Myocyte (in vitro differentiated cells): ENCODE measurements at places on chromosomes 16 and 17. TPM values are rescaled to one million over a fixed set of nuclear protein-coding genes. Genes with fewer than 3 reads are reported as not detected.
A peak's percentile ranks its signal among the peaks of the same experiment; 100 is the strongest.

Gene ICAM2
- 1.2 and 2.0 TPM in 2 replicates for total RNA-seq

DNA sequence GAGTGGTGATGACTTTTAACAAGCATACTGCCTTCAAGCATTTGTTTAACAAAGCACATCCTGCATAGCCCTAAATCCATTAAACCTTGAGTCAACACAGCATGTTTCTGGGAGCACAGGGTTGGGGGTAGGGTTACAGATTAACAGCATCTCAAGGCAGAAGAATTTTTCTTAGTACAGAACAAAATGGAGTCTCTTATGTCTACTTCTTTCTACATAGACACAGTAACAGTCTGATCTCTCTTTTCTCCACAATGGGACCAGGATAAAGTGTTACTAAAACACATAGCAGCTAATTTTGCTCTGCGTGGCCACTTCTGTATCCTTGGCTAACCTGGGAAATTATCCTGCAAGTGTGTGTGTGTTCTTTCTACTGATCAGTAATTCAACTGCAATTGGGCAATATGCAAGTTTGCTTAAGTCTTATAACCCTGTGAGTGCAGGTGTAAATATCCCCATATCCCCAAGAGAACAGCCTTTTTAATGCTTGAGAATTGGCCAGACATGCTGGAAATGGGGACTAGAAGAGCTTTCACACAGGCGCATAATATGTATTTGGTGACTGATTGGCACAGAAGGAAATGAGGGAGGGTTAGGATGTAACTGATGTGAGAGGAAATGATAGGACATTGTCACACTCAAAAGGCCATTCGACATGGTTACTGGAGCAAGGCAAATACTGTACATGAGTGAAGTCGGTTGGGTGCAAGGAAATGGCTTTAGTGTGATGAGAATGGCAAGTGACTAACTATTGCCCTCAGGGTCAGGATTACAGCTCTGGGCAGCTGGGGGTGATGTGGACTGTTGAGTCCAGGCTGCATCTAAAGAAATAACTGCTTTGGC is 10.8 kb upstream of the ANKS4B start:
- no peak for DNase-seq

DNA sequence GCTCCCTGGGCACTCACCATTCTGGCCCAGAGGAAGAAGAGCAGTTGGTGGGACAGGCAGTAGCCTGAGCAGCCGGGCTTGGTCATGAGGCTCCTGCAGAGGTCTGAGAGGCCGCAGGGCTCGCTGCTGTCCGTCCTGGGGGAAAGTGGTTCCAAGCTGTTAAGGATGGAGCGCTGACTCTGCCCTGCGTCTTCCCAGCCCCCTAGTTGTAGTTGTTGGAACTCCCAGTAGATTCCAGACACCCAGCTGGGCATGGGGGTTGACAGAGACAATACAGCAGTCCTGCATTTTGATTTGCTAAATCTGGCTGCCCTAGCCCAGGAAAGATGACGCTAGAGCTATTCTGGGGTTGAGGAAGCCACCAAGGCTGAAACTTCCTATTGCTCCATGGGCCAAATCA is 7.3 kb downstream of the C16orf89 start:
- peak; percentile 43 for DNase-seq

DNA sequence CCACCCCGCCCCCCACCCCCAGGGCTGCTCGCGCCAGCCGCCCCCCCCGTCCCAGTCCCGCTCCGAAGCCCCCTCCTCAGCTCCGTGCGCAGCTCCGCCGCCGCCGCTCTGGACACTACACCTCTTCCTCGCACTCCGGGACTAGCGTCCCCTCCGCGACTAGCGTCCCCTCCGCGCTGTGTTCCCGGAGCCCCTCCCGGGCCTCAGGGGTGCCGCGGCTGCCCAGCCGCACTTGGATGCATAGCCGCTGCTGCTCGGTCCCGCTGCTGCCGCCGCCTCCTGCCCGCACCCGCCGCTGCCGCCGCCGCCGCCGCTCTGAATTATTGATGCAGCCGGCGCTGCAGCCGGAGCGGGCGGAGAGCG is at the start of gene CBLN1:
CBLN1 (minus strand) TSS at position 359 of the 363 bp plus-strand sequence. CDS start 373 bp downstream, outside the sequence.
- DNase-seq, result no peak

GRCh38 chr16:57562066-57562465 is 19.6 kb downstream of the ADGRG5 start:
- DNase-seq, result no peak

GRCh38 chr17:2364763-2365116 is 27.4 kb downstream of the SGSM2 start:
- DNase-seq, result no peak

DNA sequence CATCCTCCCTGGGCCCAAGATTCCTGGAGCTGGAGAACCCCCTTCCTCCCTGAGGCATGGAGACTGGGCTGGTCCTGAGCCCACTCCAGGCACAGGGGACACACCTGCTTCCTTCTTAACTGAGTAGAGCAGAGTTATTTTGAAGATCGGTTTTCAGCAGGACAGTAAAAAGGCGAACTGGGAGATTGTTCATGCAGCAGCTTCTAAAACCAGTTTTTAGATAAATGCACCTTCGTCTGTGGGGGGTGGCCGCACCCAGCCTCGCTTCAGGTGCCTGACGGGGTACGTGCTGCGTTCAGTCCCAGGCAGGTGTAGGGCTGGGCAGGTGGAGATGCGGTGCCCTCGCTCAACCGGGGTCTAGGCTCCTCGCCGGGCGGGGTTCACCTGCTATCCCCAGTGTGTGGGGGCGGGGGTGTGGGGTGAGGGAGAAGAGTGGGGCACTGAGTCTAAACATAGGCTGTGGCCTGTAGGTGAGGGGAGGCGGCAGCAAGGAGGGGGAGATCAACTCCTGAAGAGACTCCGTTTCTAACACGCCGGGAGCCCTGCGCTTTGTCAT is 69.5 kb downstream of the JPH3 start:
- DNase-seq, result no peak

Gene ALOX12B
- 0.16 and 0.40 TPM in 2 replicates for total RNA-seq

Gene GLP2R
- not detected in 2 replicates for total RNA-seq

GRCh38 chr17:82178499-82179261 is 34.0 kb downstream of the CCDC57 start:
- no peak for DNase-seq

DNA sequence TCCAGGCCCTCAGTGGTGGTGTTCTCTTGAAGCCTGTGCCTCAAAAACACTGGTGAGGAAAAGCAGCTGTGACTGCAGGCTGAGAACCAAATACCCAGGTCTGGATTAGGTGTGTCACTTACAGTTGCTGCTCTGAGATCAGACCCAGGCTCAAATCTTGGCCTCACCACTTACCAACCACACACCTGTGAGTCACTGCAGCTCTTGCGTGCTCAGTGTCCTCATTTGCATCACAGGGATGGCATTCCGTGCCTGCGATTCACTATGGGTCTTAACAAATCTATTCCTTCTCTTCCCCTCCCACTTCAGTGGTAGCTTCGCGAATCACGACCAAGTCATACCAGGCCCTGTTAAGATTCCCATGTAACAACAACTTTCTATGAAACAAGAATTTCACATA is 233.4 kb upstream of the HSBP1 start:
- DNase-seq, result peak; percentile 76

- peak; percentile 37 for DNase-seq
Measured at GRCh38 chr16:54006693-54007092, 279.9 kb downstream of the IRX3 start.

Gene TBC1D28
- total RNA-seq, result not detected in 2 replicates

Gene C16orf95
- 2.9 and 4.4 TPM in 2 replicates for total RNA-seq

DNA sequence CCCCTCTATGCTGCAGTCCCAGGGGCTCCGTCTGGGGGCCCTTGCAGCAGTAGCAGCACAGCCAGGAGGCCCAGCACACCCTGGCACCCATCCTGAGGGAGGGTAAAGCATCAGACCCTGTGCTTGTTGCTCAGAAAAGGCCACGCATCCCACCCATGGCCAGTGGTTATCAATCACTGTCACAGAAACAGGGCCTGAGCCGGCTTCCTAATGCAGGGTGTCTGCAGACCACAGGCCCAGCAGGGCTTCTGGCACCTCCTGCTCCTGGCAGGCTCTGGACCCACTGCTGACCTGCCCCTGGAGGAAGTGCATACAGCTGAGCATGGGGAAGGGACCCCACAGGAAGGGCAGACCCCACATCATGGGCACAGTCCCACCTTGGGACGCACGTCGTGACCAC is 26.9 kb upstream of the CDH15 start:
- DNase-seq, result no peak

Gene NOG
- 62.4 and 63.9 TPM in 2 replicates for total RNA-seq

Gene PRSS33
- total RNA-seq, result not detected in 2 replicates

DNA sequence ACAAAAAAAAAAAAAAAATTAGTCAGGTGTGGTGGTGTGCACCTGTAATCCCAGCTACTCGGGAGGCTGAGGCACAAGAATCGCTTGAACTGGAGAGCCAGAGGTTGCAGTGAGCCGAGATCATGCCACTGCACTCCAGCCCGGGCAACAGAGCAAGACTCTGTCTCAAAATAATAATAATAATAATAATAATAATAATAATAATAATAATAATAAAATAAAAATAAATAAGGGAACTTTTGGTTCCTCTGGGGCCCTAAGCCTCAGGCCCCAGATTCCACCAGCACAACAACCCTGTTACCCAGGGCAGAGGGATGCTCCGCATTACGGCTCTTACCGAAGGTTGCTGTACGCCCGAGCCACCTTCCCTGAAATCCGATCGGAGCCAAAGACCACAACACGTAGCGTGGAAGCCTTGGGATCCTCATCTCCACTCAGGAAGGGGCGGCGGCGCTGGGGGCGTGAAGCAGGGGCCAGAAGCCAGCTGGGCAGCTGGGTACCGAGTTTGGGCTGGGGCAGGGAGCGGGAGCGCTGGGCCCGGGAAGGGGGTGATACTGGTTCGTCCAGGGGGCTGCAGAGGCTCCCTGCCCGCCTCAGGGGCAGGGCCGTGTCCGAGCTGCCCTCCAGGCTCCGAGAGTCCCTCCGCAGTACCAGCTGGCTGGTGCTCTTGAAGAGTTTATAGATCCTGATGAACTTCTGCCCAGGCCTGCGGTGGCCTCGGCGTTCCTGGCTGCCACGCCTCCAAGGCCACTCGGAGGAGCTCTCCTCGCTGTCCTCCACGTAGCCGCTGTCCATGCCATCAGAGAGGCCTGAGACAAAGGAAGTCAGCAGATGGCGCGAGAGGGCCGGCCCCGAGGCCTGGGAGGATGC is 20.6 kb upstream of the PIK3R6 start:
- peak; percentile 2 for DNase-seq

Gene CSH2
- not detected in 2 replicates for total RNA-seq

DNA sequence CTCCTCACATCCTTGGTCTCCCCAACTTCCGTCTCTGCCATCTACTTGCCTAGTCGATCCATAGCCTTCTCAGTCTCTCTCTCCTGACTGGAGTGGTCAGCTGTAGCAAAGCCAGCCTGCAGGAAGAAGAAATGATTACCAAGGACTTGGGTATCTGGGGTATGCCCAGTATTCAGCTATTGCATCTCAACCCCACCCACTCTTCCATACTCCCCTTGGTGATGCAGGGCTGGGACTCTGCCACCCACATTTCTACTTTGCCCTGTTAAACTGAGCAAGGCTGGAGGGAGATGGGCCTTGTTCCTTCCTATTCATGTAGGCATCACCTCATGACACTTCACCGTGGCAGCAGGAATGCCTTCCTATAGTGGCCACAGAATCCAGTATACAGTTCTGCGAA is 2.3 kb downstream of the COPRS start:
- DNase-seq, result no peak

Gene CDT1
- total RNA-seq, result 0.16 and 1.9 TPM in 2 replicates

Gene KRT36
- total RNA-seq, result not detected in 2 replicates

Gene ZNF286A
- 36.0 and 55.3 TPM in 2 replicates for total RNA-seq

GRCh38 chr17:70201872-70202419 is 32.6 kb downstream of the KCNJ2 start:
- DNase-seq, result no peak

Gene RRAD
- 26.3 and 60.5 TPM in 2 replicates for total RNA-seq

DNA sequence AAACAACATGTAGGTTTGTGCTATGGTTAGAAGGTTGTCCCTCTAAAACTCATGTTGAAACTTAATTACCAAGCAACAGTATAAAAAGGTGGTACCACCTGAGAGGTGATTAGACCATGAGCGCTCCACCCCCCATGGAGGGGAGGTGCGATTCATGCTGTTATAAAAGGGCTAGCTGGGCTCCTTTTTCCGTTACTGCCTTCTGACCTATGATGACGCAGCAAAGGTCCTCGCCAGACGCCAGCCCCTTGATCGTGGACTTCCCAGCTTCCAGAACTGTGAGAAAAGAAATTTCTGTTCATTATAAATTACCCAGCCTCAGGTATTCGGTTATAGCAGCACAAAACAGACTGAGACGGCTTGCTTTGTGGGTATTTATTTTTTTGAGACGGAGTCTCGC is 167.8 kb downstream of the SNX29 start:
- DNase-seq, result no peak

Gene ADGRG1
- 38.8 and 173 TPM in 2 replicates for total RNA-seq

DNA sequence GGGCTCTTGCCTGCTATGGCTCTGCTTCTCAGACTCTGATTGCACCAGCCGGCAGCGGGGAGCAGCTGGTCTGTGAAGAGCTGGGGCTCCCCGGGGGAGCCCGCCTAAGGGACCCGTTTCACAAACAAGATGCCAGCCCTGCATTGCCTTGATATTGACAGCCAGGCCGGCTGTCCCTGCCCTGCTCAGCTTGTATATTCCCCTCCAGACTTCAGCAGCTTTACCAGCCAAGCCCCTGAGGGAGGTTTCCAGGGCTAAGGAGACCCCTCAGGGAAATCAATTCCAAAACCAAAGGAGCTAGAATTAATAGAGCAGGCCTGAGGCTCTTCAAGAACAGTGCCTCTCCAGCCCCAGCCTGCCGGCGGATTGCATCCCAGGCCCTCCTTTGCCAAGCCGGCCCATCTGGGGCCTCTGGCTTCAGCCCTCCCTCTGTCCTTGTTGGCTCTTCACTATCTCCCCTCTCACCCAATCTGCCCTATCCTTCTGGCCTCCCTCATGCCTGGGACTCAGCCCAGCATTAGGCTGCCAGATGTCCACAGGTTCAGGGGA is 5.7 kb downstream of the CALB2 start:
- no peak for DNase-seq

Gene TNFSF13
- 0.11 TPM in 1 of 2 replicates, not detected in the other for total RNA-seq
